ENCODE measurements at places on chromosomes 2 and 18.

DNA sequence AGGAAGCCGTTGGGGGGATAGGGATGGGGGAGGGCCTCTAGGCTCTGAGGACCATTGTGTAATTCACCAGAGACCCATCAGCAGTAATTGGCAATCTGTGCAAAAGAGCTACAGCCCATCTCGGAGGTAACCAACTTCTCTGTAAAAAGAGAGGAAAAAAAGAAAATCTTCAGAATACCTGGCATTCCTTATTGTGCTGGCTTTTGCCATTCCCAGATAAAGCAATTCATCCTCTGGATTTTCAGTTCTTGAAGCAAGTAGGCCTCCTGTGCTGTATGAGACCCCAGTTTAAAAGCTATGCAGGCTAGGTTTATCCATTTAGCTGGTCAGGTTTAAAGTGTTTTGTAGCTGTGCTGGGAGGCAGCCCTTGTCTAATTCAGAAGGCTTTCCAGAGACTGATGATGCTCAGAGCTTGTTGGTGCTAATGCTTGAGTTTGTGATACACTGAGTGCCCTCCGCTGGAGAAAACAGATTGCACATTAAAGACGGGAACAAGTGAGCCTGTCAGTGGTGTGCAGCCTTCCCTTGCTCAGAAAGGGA is at the start of gene LRRTM4:
LRRTM4 (minus strand) TSS at position 446 of the 540 bp plus-strand sequence.
- no peak within 1 kb of the TSS for H3K27ac ChIP-seq
- no peak within 1 kb of the TSS for H3K4me3 ChIP-seq
- H3K4me1 ChIP-seq = peaks cover 9% of the 10 kb centered on the region

DNA sequence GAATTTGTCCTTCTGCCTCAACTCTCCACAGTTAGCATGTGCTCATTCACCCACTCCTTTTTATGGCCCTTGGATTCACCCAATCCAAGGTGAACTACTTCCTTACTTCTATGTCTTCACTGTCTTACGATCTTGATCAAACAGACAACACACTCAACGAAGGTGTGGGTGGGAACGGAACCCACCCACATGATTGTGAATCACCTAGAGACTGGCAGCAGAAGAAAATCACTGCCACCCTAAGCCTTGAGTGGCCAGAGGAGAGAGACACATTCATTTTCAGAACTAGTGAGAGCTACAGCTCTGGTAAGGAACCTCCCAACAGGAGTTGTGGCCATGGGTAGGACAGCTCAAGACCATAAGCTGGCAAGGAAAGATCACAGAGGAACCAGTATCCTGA is 194.3 kb downstream of the PLCL1 start:
- no peaks in the 10 kb centered on the region for H3K27me3 ChIP-seq
- no peak for DNase-seq
- H3K4me1 ChIP-seq = no peaks in the 10 kb centered on the region
- H3K4me3 ChIP-seq = no peak overlapping the region

GRCh38 chr2:48220501-48220900 is 309.5 kb upstream of the STON1 start:
- no peak overlapping the region for H3K4me3 ChIP-seq
- no peaks in the 10 kb centered on the region for H3K36me3 ChIP-seq
- H3K4me1 ChIP-seq = no peaks in the 10 kb centered on the region

GRCh38 chr2:11988691-11989353 is 242.4 kb downstream of the LPIN1 start:
- DNase-seq = peak; percentile 74
- H3K4me3 ChIP-seq = no peak overlapping the region
- no peaks in the 10 kb centered on the region for H3K4me1 ChIP-seq
- no peak overlapping the region for H3K27ac ChIP-seq

GRCh38 chr18:66742832-66743231 is 138.9 kb upstream of the CDH19 start:
- no peaks in the 10 kb centered on the region for H3K4me1 ChIP-seq
- H3K27me3 ChIP-seq = no peaks in the 10 kb centered on the region
- no peaks in the 10 kb centered on the region for H3K36me3 ChIP-seq
- H3K27ac ChIP-seq = no peak overlapping the region
- DNase-seq = no peak

DNA sequence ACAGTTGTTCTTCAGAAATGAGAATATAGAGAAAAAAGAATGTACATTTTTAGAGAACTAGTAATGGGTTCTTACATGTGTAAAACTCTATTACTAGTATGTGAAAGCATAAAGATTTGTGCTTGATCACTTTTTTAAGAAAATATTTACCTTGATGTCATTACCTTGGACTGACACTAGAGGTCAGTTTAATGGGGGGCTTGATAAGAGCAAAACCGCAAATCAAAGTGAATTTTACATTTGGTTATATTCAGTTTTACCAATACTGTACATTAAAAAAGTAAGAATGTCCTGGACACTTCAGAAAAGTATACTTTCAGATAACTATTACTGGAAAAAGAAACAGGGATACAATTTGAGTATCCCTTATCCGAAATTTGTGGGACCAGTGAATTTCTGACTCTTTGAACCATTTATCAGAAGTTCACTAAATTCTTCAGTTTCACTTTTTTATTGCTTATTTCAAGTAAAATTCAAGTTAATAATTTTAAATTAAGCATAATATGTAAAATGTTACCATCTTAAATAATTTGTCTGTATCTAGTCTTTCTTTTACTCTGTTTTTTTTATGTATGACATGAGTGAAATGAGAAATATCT is 1149.5 kb downstream of the DSC3 start:
- H3K4me3 ChIP-seq = no peak overlapping the region
- no peaks in the 10 kb centered on the region for H3K27me3 ChIP-seq
- no peak for DNase-seq
- no peaks in the 10 kb centered on the region for H3K4me1 ChIP-seq
- H3K27ac ChIP-seq = no peak overlapping the region

DNA sequence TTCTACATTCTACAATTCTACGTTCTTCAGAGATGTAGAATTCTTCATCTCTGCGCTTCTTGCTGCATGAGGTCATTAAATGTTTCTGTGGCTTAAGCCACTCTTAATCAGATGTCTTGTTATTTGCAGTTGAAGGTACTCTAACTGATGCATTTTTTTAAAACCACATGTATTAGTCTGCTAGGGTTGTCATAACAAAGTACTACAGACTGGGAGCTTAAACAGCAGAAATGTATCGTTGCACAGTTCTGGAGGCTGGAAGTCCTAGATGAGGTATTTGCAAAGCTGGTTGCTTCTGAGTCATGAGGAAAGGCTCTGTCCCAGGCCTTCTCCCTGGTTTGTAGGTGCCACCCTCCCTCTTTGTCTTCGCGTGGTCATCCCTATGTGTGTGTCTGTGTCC is 176.3 kb upstream of the GLI2 start:
- no peak overlapping the region for H3K4me3 ChIP-seq
- H3K27me3 ChIP-seq = no peaks in the 10 kb centered on the region
- H3K4me1 ChIP-seq = peaks cover 5% of the 10 kb centered on the region
- H3K36me3 ChIP-seq = no peaks in the 10 kb centered on the region
- H3K27ac ChIP-seq = no peak overlapping the region

GRCh38 chr2:240809276-240809675 is 10.7 kb downstream of the KIF1A start:
- no peaks in the 10 kb centered on the region for H3K4me1 ChIP-seq
- no peaks in the 10 kb centered on the region for H3K36me3 ChIP-seq
- DNase-seq = peak; percentile 20
- no peak overlapping the region for H3K4me3 ChIP-seq

GRCh38 chr2:153235516-153235915 is 243.0 kb downstream of the RPRM start:
- no peak overlapping the region for H3K27ac ChIP-seq
- no peaks in the 10 kb centered on the region for H3K4me1 ChIP-seq
- no peak overlapping the region for H3K4me3 ChIP-seq
- DNase-seq = no peak
- no peaks in the 10 kb centered on the region for H3K27me3 ChIP-seq
- H3K36me3 ChIP-seq = no peaks in the 10 kb centered on the region

GRCh38 chr2:238952261-238952919 is 104.5 kb downstream of the TWIST2 start:
- H3K36me3 ChIP-seq = no peaks in the 10 kb centered on the region
- no peaks in the 10 kb centered on the region for H3K27me3 ChIP-seq
- DNase-seq = no peak
- no peak overlapping the region for H3K4me3 ChIP-seq

- H3K4me3 ChIP-seq = no peak overlapping the region
- H3K27ac ChIP-seq = no peak overlapping the region
- H3K4me1 ChIP-seq = peaks cover 9% of the 10 kb centered on the region
- H3K36me3 ChIP-seq = no peaks in the 10 kb centered on the region
- peak; percentile 75 for DNase-seq
Measured at GRCh38 chr2:226618875-226619605, 180.6 kb downstream of the IRS1 start.

- no peak for DNase-seq
- no peak overlapping the region for H3K4me3 ChIP-seq
- H3K36me3 ChIP-seq = no peaks in the 10 kb centered on the region
- H3K4me1 ChIP-seq = no peaks in the 10 kb centered on the region
- no peaks in the 10 kb centered on the region for H3K27me3 ChIP-seq
- no peak overlapping the region for H3K27ac ChIP-seq
Measured at GRCh38 chr2:178962805-178963433, 87.0 kb downstream of the CCDC141 start.

GRCh38 chr2:58649756-58650155 is 408.6 kb upstream of the FANCL start:
- no peak for DNase-seq
- no peaks in the 10 kb centered on the region for H3K27me3 ChIP-seq
- H3K36me3 ChIP-seq = no peaks in the 10 kb centered on the region
- no peak overlapping the region for H3K4me3 ChIP-seq
- H3K4me1 ChIP-seq = no peaks in the 10 kb centered on the region

GRCh38 chr18:49819823-49820671 is 6.7 kb upstream of the ACAA2 start:
- no peaks in the 10 kb centered on the region for H3K36me3 ChIP-seq
- H3K4me3 ChIP-seq = no peak overlapping the region
- no peaks in the 10 kb centered on the region for H3K4me1 ChIP-seq
- DNase-seq = peak; percentile 33
- H3K27ac ChIP-seq = no peak overlapping the region

GRCh38 chr2:73983322-73984202 is 1.1 kb upstream of the TET3 start:
- H3K27ac ChIP-seq = peak overlapping the region; percentile 95
- DNase-seq = peak; percentile 97
- no peaks in the 10 kb centered on the region for H3K36me3 ChIP-seq
- no peaks in the 10 kb centered on the region for H3K27me3 ChIP-seq

- H3K4me1 ChIP-seq = peaks cover 4% of the 10 kb centered on the region
- H3K4me3 ChIP-seq = no peak overlapping the region
- DNase-seq = no peak
Measured at GRCh38 chr2:45747363-45747762, 95.9 kb downstream of the PRKCE start.

DNA sequence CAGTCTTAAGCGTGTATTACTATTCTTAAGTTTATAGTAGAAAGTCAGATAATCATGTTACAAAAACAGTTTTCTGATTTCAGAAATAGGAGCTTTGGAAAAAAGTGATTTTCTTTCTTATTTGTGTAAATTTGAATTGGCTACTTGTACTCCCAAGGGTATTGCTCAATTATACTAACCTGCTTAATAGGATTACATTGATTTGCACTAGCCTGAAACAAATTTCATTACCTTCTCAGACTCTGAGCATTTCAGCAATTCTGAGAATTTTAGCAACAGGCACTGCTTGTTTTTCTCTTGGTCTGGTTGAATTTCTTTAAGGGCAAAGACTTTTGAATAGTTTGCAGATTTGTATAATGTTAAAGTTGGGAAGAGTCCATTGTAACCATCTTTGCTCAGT is 87.2 kb upstream of the NXPH2 start:
- H3K4me3 ChIP-seq = no peak overlapping the region
- H3K36me3 ChIP-seq = no peaks in the 10 kb centered on the region
- DNase-seq = no peak
- H3K27ac ChIP-seq = no peak overlapping the region
- H3K27me3 ChIP-seq = no peaks in the 10 kb centered on the region

GRCh38 chr2:113672326-113672932 is 45.4 kb downstream of the RABL2A start:
- H3K36me3 ChIP-seq = no peaks in the 10 kb centered on the region
- no peaks in the 10 kb centered on the region for H3K27me3 ChIP-seq
- no peak overlapping the region for H3K4me3 ChIP-seq

DNA sequence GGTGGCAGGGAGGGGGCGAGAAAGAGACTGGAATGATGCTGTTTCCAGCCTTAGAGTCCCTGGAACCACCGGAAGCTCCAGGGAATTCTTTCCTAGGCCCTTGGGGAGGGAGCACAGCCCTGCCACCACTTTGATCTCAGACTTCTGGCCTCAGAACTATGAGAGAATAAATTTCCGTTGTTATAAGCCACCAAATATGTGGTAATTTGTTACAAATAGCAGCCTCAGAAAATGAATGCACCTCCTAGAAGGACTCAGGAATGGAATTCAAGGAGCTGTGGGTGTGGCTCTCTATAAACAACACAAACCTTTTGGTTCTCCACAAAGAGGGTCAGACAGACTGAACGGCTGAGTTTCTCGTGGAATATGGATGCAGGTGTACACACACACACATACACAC is 144.5 kb downstream of the ACKR3 start:
- no peak for DNase-seq
- H3K27ac ChIP-seq = no peak overlapping the region
- H3K27me3 ChIP-seq = no peaks in the 10 kb centered on the region
- H3K36me3 ChIP-seq = no peaks in the 10 kb centered on the region
- H3K4me3 ChIP-seq = no peak overlapping the region

DNA sequence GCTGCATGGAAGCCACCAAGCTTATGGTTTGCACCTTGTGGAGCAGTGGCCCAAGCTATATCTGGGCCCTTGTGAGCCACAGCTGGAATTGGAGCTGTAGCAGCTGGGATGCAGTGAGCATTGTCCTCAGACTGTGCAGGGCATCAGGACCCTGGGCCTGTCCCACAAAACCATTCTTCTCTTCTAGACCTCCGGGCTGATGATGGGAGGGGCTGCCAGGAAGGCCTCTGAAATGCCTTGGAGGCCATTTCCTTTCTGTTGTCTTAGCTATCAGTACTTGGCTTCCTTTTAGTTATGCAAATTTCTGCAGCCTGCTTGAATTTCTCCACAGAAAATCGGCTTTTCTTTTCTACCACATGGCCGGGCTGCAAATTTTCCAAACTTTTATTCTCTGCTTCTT is 46.4 kb upstream of the CSRNP3 start:
- no peaks in the 10 kb centered on the region for H3K4me1 ChIP-seq
- H3K27ac ChIP-seq = no peak overlapping the region
- H3K36me3 ChIP-seq = no peaks in the 10 kb centered on the region
- no peak overlapping the region for H3K4me3 ChIP-seq

DNA sequence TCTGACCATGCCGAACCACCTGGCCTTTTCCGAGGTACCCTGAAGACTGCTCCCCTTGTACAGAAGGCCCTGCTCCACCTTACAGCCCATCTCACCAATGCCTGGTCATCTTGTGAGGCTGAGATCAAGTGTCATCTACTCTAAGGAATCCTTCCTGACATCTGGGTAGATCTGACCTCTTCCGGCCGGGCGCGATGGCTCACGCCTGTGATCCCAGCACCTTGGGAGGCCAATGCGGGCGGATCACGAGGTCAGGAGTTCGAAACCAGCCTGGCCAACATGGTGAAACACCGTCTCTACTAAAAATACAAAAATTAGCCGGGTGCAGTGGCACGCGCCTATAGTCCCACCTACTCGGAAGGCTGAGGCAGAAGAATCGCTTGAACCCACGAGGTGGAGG is 2.1 kb upstream of the RIOK3 start:
- H3K4me3 ChIP-seq = no peak overlapping the region
- no peak for DNase-seq
- H3K36me3 ChIP-seq = peaks cover 3% of the 10 kb centered on the region
- no peak overlapping the region for H3K27ac ChIP-seq

GRCh38 chr2:181234487-181234891 is 222.7 kb upstream of the ITGA4 start:
- no peak overlapping the region for H3K4me3 ChIP-seq
- H3K4me1 ChIP-seq = no peaks in the 10 kb centered on the region
- no peaks in the 10 kb centered on the region for H3K27me3 ChIP-seq

All from stomach (tissue), 19 donors.